NCI-H1105 (cell line): ENCODE measurements at places on chromosomes 3 and 15.

- DNase-seq, result no peak
Measured at GRCh38 chr3:36166477-36166876, 213.8 kb upstream of the STAC start.

GRCh38 chr3:31213869-31214486 lies 318.7 kb upstream of the STT3B start:
- DNase-seq, result no peak

DNA sequence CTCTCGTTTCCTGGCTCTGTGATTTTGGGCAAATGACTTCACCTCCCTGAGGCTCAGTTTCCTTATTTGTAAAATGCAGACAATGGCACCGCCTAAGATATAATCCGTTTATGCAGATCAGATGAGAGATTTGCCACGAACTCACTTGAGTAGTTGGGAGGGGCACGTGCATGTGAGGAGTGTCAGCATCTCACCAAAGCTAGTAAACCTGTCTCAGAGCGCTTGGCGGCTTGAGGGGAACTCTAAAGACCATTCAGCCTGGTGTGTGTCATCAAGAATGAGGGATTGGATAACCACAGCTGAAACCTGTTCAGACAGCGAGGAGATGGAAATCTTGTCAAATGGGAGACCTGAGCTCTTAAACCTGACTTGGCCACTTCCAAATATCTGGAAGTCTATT lies 48.7 kb downstream of the BDH1 start:
- no peak for DNase-seq

- no peak for DNase-seq
Measured at GRCh38 chr3:61134532-61134931, 116.7 kb downstream of the FHIT start.

DNA sequence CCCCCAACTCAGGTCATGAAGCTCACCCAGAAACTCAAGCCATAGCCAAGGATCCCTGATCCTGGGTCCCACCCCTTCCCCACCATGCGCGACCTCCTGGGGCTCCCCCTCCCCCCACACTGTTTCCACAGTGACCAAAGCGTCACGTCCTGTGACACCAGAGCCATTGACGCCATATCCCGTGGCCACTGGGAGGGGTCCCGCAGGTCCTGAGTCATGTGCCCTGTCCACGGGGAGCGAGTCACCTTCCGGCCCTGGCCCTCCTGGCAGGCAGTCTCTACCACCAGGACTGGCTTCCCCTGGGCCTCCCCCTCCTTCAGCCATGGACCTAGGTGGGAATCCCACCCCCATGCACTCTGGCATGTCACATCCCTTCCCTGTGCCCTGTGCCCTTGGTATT lies 15.6 kb downstream of the SEMA3F start:
- no peak for DNase-seq

- DNase-seq, result no peak
Measured at GRCh38 chr15:86016750-86017149, 62.9 kb upstream of the AGBL1 start.

- DNase-seq, result peak; percentile 59
Measured at GRCh38 chr3:10371167-10371566, 50.3 kb upstream of the SEC13 start.

- no peak for DNase-seq
Measured at GRCh38 chr3:116161575-116162525, 283.4 kb downstream of the LSAMP start.

DNA sequence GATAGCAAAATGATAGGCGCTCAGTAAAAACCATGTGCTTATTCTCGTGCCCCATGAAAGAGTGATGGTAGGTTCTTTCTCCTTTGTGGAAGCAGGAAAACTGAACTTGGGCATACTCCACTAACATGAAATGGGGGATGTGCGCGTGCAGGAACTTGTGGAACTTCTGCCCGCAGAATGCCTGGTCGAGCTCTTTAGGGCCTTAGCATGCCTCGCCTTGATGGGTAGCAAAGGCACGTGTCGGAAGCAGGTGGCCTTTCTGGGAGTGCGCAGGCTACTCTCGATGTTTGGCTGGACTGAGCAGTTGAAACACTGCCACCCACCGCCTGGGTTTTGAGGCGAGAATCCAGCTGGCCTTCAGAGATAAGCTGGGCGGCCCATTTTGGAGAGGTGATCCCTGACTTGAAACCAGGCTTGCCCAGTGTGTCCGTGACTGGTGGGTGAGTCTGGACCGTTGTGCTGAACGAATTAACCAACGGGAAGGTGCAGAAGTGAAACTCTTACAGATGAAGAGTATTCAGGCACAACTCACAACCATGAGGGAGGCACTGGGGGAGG lies 842 bp downstream of the PCCB start:
- DNase-seq, result peak; percentile 76

DNA sequence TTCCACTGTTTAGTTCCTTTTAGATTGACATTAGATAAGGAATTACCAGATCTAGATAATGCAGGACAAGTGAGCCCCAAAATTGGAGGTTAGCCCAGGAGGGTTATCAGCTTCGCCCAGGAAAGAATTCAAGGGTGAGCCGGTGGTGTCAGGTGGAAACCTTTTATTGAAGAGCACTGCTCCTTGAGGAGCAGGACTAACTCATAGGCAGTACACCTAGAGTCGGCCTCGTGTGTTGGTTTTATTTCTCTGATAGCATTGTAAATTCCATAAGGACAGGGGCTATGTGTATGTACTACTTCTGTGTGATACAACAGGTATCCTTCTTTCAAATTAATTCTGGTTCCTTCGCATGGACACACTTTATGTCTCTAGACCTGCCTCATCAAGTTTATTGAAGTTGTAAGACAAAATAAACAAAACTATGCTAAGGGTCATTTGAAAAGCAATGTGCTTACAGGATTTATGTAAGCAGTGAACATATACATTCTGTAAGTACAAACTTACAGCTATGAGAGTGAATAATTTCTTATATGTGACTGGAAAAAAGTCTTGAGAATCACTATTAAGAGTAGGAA lies 57.2 kb downstream of the SNX4 start:
- no peak for DNase-seq

- no peak for DNase-seq
Measured at GRCh38 chr3:183437666-183438564, 9.5 kb upstream of the MCF2L2 start.

DNA sequence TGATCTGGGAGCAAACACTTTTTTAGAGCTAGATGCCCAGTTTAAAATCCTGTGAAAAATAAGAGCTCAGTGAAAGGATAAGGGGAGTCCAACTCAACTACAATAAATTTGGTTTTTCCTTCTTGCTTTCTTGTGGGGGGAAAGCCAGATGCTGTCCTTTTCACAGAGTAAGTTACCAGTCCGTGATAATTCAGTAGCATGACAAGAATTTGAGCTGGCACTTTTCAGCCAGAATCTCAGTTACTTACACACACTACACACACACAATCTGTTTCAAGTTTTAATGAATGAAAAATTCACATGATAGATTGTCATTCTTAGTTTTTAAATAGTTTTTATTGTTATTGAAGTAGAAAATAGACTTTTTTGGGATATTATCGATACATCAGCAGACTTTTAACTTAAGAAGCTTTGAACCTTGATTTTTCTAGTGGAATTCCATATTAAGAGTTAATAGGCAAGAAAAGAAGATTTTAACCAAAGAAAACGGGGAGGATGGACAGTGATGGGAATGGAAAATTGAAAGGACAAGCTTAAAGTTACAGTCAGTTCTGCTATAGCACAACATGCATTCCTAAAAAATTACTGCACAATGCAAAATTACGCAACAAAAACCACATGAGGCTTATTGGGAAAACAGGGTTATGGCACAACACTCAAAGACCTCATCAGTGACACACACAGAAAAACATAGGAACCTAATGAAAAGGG lies 47.0 kb downstream of the PSMD6 start:
- no peak for DNase-seq

DNA sequence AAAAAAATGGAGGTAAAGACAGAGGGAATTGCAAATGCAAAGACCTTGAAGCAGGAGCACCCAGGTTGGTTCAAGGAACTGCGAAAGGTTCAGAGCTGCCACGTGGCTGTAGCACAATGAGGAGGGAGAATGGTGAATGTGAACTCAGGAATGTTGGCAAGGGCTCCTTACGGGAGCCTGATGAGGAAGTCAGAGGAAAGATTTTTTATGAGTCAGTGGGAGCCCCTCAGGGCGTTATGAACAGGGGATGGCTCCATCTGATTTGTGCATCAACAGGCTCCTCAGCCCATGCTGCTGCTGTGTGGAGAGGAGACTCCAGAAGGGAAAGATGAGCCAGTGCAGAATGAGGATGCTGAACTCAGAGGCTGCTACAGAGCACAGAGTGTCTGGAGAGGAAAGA lies 194.4 kb downstream of the ARRDC4 start:
- no peak for DNase-seq

- DNase-seq, result no peak
Measured at GRCh38 chr3:173221010-173221409, 80.0 kb upstream of the SPATA16 start.

DNA sequence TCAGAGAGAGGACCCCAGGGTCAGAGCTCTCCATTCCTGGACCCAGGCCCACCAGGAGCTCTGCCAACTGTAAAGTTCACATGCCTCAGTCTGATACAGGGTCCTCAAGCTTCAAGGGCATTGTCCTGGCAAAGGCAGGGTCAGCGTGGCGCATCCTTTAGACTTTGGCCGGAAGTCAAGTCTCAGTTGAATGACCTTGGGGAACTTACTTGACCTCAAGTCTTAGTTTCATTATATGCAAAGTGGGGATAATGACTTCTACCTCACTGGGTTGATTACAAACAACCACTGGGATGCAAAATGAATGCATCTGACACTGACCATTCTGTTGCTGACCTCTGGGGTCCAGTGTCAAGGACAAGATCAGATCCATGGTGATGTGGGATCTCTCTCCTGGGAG lies 70.6 kb upstream of the CTSH start:
- no peak for DNase-seq

- DNase-seq, result no peak
Measured at GRCh38 chr3:170962411-170962810, 54.0 kb upstream of the EIF5A2 start.

GRCh38 chr15:39792844-39793335 lies 10.2 kb upstream of the FSIP1 start:
- DNase-seq, result no peak

DNA sequence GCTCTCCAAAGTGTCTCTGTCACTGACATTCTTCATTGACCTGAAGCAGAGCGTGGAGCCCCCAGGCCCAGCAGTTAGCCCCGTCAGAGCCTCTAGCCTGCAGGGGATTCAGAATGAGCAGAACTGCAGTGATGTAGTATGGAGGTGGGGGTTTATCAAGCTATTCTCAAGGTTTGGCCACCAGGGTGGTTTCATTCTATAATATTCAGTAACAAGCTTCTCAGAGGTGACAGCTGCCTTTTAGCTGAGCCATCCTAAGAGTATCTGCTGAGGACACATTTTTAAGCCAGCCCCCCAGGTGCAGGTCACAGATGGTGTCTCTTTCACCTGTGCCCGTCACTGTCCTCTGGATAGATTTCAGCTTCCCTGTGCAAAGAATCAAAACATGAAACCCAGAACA lies 31.9 kb downstream of the CMTM7 start:
- no peak for DNase-seq
